ENCODE measurements at places on chromosomes 11 and 22.
A peak's percentile ranks its signal among the peaks of the same experiment; 100 is the strongest.

- DNase-seq, result peak; percentile 57
These were observed 10.4 kb downstream of the ADORA2A start for GRCh38 chr22:24437741-24438328.

GRCh38 chr11:2655834-2656622 is 43.8 kb downstream of the KCNQ1OT1 start:
- DNase-seq, result peak; percentile 23

DNA sequence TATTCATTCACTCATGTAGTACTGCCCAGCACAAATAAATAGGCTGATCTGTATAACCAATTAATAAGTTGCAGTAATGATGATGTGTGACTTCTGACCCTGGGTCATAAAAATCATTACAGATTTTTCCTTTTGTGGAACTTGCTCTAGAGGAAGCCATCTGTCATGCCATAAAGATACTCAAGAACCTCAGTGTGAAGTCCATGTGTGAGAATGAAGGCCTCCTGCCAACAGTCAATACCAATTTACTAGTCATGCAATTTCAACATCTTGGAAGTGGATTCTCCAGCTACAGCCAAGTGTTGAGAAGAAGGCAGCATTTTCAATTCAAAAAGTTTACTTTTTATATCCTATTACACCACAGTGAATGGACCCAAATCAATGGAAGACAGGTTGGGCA is 435.6 kb upstream of the LRRC4C start:
- DNase-seq, result no peak

DNA sequence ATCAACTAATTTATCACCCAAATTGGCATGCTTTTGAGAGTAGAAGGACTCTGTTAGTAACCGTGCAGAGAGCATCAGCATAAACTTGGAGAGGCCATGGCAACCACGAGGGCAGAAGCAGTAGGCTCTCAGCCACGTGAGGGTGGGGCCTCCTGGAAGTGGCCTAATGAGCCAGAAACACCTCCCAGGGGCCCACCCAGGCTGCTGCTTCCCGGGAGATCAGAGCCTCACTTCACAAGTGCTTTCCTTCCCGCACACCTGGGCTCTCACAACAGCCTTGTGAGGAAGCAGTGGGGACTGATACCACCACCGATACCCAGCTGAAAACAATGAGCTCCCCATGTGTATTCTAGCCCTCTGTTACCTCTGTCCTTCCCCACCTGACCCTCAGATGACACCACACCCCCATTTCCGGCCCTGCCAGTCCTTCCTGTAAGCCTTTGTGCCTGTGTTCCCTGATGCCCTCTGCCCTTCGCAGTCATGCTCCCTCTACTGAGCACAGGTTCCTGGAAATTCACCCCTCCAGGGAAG is 17.0 kb downstream of the TRIM29 start:
- DNase-seq, result no peak

DNA sequence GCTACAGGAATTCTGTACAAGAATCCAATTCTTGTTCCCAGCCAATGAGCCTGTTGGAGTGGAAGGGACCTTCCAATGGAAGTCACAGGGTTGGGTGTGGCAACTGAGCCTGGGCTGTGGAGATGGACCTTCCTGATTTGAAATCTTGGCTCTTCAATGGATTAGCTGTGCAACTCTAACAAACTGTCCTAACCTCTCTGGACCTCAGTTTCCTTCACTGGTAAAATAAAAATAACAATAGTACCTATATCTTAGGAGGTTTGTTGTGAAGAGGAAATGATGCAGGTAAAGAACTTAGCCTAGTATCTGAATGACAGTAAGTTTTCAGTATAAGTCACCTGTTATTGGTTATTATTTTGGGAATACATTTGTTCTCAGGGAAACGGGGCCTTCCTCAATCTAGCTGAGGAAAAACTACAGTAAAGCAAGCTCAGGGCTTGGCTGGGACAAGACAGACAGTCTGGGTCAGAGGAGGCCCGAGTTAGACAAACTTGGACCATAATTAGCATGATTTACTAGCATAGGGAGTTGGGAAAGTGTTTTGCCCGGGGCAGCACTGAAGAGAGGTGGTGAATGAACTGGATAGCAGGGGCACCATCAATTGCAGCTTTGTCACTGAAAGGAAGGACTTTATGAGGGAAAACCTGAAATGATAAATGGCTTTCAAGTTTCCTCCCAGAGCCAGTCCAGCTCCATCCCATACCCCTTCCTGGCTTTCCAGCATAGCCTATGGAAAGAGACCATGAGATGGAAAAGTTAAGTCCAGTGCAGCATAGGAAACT is 13.7 kb downstream of the ELF5 start:
- DNase-seq, result no peak

GRCh38 chr11:39434466-39434865 is 2025.0 kb downstream of the LRRC4C start:
- DNase-seq, result no peak

GRCh38 chr11:89361734-89362133 is 129.4 kb downstream of the NOX4 start:
- no peak for DNase-seq

DNA sequence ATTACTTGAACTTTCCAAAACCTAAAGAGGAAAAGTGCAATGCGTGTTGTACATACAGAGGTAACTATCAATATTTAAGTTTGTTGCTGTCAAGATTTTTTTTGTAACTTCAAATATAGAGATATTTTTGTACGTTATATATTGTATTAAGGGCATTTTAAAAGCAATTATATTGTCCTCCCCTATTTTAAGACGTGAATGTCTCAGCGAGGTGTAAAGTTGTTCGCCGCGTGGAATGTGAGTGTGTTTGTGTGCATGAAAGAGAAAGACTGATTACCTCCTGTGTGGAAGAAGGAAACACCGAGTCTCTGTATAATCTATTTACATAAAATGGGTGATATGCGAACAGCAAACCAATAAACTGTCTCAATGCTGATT is 2.1 kb downstream of the ADM start:
- no peak for DNase-seq

DNA sequence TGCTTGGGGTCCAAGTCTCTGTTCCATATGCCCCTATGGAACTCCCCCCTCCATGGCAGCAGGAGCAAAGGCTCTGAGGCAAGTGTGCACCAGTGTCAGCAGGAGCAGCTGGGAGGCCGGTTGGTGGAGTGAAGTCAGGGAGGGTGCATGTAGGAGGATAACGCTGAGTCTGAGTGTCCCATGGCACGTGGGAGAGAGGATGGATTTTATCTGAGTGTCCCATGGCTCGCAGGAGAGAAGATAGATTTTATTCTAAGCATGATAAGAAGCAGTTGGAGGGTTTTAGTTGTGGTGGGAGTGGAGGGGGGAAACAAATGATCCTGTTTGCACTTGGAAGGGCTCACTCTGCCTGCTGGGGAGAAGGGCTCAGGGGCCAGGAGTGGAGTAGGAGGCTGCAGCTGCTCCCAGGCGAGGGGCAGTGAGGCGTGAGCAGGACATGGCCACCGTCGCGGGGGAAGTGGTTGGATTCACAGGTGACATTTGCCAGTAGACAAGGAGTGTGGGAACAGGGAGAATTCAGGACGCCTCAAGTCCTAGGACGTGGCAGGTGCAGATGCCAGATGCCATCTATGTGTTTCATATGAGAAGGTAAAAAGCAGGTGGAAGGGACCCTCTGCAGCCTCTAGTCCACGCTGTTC is 33.6 kb upstream of the PARVG start:
- no peak for DNase-seq

GRCh38 chr11:8093931-8094575 is 13.0 kb downstream of the TUB start:
- DNase-seq, result no peak

DNA sequence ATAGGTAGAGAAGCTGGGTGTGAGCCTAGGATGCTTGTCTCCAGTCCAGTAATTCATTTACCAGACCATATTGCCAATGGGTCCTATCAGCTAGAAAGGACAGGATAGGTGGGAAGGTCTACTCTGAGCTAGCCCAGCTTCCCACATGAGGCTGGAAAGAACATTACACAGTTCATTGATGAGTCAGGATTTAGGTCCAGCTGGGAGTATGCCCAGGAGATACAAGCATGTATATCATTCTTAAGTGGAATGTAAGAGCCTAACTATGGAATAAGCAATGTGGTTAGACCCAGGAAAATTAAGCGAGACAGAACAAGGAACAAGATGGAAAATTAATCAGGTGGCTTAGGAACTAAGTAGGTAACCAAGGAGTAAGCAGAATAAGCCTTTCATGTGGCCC is 59.0 kb upstream of the TBCEL start:
- DNase-seq, result no peak

- no peak for DNase-seq
These were observed 120.5 kb downstream of the HIPK3 start for GRCh38 chr11:33377412-33378370.

DNA sequence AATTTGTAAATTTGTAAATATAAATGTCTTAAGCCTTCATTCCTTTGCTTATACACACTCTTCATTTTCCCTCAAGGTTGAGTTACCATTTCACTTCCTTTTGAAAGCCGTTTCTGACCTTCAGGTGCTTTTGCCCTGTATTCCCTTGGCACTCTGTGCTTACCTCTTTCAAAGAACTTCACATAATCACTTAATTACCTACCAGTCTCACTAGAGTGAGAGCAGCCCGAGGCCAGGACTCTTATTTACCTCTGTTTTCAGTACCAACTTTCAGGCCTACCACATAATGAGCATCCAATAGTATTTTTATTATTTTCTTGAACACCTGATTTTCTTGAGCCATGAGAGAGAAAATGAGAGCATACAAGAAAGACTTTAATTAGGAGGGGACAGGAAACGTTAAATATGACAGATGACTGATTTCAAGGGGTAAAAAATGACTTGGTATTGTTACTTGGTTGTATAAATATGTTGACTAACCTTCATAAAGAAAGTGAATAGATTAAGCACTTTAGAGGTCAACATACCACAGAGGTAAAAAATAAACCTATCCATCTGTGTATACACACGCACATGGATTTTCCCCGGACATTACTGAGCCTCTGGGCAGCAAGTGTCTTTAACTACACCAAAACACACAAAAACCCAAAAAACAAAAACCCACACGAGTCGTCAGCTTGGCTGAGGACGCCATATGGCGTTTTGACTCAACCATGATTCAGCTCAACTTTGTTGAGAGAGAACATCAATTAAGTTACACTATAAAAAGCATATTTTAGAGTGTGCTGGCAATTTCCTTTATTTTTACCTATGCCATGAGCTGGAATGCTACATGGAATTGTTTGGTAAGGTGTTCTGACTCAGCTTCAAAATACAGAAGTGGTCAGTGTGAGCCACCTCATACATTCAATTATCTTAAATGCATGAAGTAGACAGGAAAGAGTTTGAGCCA is 7.6 kb downstream of the ATXN10 start:
- DNase-seq, result no peak

DNA sequence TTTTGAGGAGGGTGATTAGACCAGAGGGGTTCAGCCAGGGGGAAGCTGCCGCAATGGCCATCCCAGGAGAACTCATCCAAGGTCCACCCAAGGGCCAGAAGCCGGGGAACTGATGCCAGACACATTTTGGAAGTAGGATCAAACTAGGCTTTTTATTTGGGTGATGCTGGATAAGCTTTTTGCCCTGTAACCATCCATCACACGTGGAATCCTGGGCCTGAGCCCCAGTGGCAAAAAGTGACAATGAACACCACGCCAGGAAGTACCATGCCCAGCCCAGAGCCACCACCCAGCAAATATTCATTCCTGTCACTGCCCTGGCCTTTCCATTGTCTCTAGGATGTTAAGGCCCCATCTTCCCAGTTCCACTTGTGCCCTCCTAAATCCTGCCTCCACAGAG is 85.9 kb downstream of the ZC3H12C start:
- no peak for DNase-seq

- DNase-seq, result no peak
These were observed 36.1 kb upstream of the TSPAN18 start for GRCh38 chr11:44690651-44691050.

DNA sequence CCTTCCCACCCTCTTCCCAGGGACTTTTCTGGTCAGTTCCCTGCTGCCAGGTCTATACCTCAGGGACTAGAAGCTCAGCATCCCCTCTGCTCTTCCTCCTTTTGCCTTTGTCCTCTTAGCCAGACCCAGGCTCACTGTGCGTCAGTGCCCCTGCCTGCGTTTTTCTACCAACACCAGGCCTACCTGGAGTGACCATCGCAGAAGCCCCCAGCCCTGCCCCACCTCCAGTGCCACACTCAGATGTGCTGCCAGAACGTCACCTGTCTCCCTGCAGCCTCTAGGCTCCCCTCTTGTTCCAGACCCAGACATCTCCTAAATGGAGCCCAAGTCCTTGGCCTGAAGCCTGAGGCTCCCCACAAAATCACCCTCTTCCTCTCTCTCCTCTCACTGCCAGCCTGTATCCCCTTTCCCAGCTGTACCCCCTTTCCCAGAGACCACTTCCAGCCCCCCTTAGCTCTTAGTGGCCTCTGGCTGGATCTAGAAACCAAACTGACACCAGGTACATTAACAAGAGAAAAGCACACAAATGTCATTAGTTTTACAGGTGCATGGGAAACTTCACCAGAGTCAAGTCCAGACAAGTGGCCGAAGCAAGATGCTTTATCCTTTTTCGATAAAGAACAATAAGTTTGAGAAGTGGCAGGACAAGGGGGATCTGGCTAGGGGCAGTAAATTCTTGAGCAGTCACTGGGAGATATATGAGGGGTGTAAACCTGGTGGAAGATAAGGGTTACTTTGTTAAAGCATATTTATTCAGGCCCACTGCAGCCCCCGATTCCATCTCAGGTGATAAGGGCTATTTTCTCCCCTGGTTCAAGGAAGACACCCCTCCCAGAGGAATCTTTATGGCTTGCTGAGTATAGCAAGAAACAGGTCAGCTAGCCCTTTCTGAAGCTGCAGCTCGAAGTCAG is 61.5 kb downstream of the BCR start:
- no peak for DNase-seq

DNA sequence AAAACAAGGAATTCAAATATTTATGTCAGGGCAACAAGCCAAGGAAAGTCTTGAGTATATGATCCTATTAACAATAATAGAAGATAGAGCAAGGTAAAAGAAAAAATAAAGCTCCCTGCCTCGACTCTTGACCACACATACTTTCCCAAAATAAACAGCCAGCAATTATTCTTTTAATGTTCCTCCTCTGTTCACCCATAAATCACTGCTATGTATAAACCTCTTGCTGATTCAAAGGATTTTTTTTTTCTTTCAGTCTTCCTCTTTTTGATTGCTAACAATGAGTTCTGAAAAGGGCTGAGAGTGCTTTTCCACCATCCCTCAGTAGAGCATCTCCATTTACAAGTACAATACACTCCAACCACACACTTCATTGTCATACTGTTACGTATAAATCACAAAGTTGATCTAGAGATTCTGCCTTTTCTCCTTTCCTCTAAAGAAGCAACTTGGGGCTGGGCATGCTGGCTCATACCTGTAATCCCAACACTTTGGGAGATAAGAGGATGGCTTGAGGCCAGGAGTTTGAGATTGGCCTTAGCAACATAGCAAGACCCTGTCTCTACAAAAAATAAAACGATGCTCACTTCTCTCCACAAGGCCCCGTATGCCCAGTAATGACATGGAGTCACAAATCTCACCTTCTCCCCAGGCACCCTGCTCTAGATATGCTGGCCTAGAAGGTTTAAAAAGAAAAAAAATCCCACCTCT is 24.0 kb downstream of the RAB30 start:
- DNase-seq, result no peak

- DNase-seq, result no peak
These were observed 61.1 kb downstream of the INSC start for GRCh38 chr11:15175831-15176230.

GRCh38 chr11:44269369-44270351 is 40.3 kb downstream of the ALX4 start:
- DNase-seq, result no peak

GRCh38 chr22:37290737-37291136 is 8.4 kb downstream of the CYTH4 start:
- no peak for DNase-seq

GRCh38 chr22:24305260-24305692 is 34.6 kb downstream of the SPECC1L start:
- DNase-seq, result no peak

GRCh38 chr11:102967497-102967896 is 12.0 kb upstream of the MMP13 start:
- DNase-seq, result no peak
